ENCODE measurements at places on chromosomes 4 and X. TPM values are rescaled to one million over a fixed set of nuclear protein-coding genes. Genes with fewer than 3 reads are reported as not detected.

- no peak for DNase-seq
These were observed 181.1 kb upstream of the SMIM31 start for GRCh38 chr4:164572877-164573279.

DNA sequence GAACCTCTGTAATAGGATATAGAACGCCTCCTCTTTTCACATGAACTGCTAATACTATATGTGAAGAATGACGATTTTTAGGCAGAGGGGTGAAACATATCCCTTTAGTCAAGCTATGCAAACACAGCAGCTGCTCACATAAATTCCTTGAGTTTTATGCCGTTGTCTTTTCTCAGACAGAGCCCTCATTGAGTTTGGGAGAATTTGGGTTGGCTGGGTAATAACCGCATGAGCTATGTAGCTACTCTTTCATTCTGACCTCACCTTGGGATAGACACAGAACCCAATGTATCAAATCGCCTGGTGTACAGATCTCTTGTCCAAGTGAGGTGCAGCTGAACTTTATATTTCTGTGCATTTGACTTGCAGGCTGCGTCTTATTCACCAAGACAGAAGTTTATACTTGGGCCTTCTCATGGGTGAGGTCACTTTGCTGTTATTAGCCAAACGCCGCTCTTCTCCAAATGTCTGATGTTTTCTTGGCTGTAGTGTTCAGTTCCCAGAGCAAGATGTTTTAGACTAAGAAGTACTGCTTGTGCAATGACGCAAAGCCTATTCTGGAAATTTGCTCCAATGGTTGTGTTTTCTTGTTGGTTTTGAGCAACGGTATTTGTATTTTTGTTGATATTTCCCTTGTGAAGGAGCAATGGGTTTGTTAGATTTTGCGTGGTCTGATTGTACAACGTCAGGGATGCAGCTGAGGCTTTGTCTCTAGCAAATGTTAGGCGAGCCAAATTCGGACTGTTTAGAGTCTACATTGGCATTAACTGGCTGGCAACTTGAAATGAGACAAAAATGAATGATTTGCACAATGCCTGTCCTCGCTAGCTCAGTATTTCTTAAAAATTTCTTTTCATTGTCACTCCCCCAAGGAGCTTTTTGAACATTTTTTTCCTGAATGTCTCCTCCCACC is 11.2 kb upstream of the SPARCL1 start:
- DNase-seq: peak; percentile 58

Gene ADRA2C
- 18.4 TPM for total RNA-seq

Gene LGI2
- 1.5 TPM for total RNA-seq

Gene AREG
- total RNA-seq: 7.4 TPM
